ENCODE measurements at places on chromosomes 13 and 19.

DNA sequence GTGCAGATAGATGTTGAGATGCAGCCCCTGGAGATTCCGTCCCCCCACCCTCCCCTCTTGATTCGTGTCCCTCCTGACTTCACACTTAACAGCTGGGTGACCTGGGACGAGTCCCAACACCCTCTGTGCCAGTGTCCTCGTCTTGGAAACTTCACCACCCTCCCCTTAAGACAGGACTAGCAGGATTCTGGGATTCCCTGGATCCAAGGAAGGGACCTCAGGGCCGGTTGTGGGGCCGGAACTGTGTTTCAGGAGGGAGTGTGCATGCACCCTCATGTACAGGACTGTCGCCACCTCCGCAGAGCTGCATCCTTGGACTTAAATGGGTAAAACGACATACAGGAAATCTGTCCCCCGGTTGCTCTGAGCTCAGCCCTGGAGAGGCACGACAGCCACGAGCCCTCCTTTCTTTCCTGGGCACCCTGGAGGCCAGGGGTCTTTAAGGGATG, 990 bp downstream of the MYO9B start:
- no peak for DNase-seq

- DNase-seq = no peak
Observed at GRCh38 chr13:98428256-98428966, 148.5 kb downstream of the STK24 start.

DNA sequence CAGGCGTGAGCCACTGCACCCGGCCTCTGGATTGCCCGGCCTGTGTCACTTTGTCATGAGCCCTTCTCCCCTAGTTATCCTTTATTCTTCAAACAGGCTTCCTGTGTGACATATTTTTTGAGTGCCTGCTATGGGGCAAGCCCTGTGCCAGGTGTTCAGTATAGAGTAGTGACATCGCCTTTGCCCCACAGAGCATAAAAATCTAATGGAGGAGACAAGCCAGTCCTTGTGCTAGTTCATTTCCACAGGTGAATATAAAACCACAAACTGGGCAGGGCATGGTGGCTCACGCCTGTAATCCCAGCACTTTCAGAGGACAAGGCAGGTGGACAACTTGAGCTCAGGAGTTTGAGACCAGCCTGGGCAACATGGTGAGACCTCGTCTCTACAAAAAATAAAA, 43.2 kb downstream of the BBC3 start:
- DNase-seq = no peak

DNA sequence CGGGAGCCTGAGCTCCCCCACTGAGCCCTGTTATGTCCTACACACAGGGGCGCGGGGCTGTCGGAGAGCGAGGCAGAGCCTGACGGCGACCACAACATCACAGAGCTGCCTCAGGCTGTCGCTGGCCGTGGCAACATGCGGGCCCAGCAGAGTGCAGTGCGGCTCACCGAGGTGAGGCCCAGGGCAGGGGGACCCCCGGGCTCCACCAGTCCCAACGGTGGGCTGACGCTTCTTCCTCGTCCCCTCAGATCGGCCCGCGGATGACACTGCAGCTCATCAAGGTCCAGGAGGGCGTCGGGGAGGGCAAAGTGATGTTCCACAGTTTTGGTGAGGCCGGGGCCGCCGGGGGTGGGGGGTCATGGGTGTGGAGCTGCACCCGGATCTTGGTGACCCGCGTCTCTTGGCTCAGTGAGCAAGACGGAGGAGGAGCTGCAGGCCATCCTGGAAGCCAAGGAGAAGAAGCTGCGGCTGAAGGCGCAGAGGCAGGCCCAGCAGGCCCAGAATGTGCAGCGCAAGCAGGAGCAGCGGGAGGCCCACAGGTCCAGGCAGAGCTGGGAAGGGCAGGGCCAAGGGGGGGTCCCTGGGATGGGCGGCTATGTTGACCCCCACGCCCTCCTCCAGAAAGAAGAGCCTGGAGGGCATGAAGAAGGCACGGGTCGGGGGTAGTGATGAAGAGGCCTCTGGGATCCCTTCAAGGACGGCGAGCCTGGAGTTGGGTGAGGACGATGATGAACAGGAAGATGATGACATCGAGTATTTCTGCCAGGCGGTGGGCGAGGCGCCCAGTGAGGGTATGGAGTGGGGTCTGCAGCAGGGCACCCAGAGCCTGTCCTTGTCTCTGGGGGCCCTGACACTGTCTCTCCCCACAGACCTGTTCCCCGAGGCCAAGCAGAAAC, 1.2 kb upstream of the P2RY11 start:
- DNase-seq = no peak

- no peak for DNase-seq
Observed at GRCh38 chr13:20146381-20146780, 14.5 kb downstream of the GJA3 start.

GRCh38 chr19:53977991-53978731, 13.3 kb upstream of the CACNG6 start:
- no peak for DNase-seq

GRCh38 chr19:19655641-19656343, 7.7 kb downstream of the ATP13A1 start:
- DNase-seq = no peak

DNA sequence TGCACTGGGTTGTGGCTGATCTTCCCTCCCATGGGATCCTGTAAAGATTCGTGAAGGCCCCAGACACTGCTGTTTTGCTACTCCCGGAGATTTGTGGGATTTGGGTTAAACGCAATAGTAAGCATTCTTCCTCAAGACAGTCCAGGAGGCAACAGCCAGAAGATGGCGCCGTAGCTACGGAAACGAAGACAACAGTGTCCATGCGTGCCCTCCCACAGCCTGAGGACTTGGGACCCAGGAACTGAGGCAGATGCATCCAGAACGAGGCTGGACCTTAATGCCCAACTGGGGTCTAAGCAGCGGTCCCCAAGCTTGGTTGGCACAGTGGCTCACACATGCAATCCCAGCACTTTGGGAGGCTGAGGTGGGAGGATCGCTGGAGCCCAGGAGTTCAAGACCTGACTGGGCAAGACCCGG, 57.6 kb upstream of the ZNF507 start:
- no peak for DNase-seq

GRCh38 chr19:14786421-14786851, 8.1 kb upstream of the ADGRE2 start:
- no peak for DNase-seq

GRCh38 chr19:39677961-39678889, 22.5 kb downstream of the LGALS16 start:
- DNase-seq = no peak

DNA sequence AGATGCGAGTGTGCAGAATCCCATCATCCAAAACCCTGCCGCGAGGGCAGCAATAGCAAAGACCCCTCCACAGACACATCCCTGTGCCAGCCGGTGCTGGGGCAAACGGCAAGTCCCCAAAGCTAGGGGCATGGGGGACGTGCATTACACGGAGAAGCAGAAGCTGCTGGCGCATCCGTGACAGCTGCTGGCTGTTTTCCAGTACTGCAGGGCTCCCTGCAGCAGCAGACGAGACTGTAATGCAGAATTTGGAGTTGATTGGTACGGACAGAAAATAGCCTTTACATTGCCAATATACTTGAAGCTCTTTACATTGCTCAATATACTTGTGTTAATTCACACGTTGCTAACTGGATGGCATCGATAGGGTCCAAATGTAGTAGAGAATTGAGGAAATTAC, 77.2 kb upstream of the TMTC4 start:
- DNase-seq = no peak

GRCh38 chr19:35346193-35347052, 1.3 kb upstream of the FFAR1 start:
- DNase-seq = no peak

DNA sequence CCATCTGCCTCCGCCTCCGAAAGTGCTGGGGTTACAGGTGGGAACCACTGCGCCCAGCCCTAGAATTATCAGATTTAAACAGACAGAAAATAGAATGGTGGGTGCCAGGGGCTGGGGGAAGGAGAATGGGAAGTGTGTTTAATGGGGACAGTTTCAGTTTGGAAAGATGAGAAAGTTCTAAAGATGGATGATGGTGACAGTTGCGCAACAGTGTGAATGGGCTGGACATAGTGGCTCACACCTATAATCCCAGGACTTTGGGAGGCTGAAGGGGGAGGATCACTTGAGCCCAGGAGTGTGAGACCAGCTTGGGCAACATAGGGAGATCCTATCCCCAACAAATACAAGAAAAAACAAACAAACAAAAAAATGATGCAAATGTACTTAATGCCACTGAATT, 15.9 kb downstream of the KANK2 start:
- no peak for DNase-seq

- no peak for DNase-seq
Observed at GRCh38 chr19:6078068-6078467, 32.2 kb downstream of the RFX2 start.

DNA sequence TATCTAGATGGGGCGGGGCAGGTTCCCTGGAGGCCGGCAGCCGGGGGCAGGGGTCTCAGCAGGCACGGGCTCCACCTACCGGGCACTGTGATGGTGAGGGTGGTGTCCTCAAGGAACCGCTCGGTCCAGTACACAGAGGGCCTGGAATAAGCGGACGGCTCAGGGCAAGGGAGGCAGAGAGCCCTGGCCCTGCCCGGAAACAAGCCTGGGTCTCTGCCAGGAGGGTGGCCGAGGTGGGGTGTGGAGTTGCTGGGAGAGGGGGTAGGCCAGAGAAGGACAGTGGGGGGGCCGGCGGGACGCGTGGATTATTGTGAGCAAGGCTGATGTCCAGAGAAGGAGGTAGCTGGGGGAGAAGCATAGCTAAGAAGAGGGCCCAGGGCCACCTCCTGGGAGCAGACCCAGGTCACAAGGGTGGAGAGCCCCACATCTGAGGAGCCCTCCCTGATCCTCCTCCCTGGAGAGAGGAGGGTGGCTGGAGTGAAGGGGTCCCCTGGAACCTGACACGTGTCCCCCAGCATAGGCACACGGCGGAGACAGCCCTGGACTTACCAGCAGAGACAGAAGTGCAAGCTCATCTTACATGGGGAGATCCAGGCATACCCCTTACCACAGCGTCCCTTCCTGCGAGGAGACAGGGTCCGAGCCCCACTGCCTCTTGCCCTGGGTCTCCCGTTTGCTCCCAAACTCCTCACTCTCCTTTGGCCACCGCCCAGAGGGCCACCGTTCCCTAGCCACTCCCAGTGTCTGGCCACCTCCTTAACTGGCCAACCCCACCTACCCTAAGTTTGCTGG, 29.0 kb upstream of the MIER2 start:
- DNase-seq = no peak

DNA sequence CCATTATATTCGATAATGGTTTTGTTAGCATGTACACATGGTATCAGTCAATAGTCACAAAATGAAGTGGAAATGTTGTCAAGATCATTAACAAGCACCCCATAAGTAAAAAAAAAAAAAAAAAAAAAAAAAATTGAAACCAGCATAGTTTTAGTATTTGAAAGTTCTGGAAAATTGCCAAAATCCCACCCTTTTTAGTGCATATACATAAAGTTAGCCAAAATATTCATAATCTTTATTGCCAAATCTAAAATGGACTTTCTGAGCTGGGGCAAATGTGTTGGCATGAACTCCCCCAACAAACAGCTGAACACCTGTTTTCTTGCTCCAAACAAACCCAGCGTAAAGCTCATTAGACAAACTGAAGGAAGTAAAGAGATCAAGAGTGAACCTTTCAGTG, 73.9 kb downstream of the MZT1 start:
- no peak for DNase-seq

DNA sequence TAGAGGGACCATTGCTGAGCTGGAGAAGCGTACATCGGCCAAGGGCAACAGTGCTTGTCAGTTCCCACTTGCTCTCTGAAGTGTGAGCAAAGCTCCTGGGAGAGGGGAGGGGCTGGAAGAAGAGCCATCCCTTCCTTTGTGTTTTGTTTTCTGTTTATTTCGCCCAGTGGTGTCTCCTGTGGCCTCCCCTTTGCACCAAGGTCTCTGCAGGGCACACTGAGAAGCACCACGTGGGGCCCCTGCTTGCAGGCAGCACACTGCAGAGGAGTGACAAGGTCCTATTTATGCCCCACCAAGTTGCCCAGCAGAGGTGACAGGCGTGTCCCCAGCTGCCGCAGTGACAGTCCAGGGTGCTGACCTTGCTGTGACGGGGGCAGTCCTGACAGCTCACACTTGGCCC, 24.0 kb downstream of the GRIN2D start:
- no peak for DNase-seq

GRCh38 chr19:10052602-10053360, 33.3 kb upstream of the SHFL start:
- no peak for DNase-seq

DNA sequence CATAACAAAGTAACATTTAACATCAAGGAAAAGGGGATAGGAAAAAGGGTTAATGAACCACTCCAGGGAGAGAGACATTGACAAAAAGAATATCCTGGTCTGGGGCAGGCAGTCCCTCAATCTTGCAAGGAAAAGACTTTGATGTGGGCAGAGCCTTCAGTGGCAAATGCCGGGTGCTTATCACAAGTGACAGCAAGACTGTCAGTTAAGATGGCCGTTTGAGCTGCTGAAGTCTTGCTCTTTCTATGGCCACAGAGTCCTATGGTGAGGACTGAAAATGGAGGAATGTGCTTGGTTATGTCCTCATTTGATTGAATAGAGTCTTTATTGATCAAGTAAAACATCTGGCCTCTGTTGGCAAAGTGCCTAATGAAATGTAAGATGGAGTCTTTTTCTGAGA, 112.1 kb downstream of the B3GLCT start:
- DNase-seq = no peak

DNA sequence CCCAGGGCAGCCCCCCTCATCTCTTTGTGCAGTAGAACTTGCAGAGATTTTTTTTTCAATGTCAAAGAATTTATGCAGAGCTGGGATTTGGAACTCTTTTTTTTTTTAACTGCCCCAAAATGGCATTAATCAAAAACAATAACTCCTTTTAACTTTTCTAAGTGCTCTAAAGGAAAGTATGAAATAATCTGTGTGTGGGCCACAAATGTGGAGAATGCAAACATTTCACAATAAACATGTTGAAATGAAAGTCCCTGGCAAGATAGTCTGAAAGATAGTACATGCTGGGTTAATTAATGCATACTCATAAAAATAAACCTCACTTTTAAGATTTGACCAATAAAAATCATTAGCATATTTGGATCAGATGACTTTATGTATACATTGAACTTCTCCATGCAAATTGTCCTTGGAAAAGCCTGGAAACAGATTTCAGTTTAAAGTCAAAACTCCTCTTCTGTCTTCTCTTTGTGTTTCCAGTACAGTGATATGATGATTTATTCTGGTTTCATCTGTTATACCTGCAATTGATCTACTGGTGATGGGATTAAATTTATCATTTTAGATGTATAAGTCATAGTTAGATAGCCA, 30.5 kb upstream of the ZNF536 start:
- no peak for DNase-seq

- no peak for DNase-seq
Observed at GRCh38 chr13:20923272-20923671, 20.7 kb upstream of the XPO4 start.

GRCh38 chr13:52195401-52195837, 36.0 kb upstream of the NEK3 start:
- DNase-seq = no peak

GRCh38 chr13:21043898-21044297, 17.5 kb downstream of the LATS2 start:
- DNase-seq = no peak
